ENCODE measurements at places on chromosomes 2 and 18.

DNA sequence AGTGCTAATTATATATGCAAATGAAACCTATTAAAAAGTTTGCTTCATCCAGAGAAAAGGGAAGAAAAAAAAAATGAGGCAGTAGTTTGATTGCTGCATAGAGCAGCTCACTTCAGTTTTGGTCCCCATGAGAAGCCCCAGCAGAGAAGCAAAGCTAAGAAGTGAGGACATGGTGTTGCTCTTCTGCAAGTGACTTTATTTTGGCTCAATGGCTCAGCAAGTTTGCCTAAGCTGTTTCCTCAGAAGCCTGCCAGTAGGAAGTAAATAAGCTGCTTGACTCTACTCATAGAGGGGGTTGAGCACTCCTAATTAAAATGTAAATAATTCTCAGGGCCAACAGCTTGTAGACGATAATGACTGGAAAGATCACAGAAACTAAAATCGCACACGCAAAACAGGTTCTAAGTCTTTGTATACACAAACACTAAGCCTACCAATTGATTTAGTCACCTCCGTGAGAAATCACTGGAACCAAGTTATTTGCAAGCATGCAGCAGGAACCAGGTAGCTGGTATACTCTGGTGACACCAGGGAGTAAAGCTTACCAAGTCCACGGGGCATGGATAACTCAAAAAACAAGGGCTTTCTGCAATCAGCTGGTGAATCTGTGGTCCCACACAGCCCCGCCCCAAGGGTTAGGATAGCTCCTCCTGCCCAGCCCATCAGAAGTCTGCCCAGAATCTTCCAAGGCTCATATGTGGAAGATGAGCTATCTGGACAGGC lies 39.7 kb upstream of the NABP1 start:
- DNase-seq = peak; percentile 57

- no peak for DNase-seq
Observed at GRCh38 chr2:121855510-121855909, 100.1 kb downstream of the TSN start.

- no peak for DNase-seq
Observed at GRCh38 chr2:134109725-134110124, 144.1 kb upstream of the MGAT5 start.

DNA sequence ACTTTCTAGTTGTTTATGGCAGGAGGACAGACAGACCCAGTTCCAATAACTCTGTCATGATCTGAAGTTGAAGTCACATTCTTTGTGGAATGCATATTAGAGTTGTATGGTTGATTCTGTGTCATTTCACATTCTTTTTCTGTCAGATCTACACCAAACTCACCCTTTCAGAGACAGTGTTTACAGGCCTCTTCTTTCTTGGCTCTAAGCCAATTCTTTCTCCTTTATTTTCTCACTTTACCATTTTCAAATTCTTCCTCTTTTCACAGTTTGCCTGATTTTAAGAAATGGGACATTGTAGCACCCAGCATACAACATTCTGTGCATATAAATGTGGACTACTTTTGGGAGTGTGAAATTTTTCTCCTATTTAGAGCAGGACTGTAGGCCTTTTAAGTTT lies 103.7 kb downstream of the CCDC85A start:
- DNase-seq = no peak

DNA sequence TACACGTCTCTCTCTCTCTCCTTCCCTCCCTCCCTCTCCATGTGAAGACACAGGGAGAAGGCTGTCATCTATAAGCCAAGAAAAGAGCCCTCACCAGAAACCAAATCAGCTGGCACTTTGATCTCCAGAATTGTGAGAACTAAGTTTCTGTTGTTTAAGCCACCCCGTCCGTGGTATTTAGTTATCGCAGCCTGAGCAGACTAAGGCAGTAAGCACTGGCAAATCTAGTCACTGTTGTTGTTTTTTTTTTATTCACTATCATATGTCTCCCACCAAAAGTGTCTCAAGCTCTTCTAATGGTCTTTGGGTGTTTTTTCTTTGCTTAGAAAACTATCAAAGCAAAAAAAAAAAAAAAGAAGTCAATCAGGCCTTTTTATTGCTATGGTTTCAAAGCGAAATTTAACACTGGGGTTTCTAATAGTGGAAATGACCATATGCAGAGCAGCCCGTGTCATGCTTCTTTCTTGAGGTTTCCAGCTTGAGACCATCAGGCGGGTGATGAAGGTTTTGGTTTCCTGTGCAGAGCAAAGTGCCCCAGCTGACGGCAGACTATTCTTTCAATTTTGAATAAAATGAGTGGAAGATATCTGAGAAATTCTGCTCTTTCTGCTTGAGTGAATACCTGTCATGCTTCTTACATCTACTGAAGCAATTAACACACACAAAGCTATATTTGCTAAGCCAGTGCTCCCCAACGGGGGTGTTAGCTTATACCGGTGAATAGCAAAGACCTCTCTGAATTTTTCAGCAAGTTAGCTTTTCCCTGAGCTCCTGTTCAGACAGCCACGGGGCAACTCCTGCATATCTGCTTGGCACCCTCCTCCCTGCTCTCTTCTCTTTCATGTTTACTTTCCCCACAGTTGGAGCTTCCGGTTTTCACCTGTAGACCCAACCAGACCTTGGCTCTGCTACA lies 394.1 kb upstream of the ATP5MC3 start:
- DNase-seq = no peak

- DNase-seq = peak; percentile 91
Observed at GRCh38 chr2:42752314-42752713, 11.6 kb downstream of the OXER1 start.

DNA sequence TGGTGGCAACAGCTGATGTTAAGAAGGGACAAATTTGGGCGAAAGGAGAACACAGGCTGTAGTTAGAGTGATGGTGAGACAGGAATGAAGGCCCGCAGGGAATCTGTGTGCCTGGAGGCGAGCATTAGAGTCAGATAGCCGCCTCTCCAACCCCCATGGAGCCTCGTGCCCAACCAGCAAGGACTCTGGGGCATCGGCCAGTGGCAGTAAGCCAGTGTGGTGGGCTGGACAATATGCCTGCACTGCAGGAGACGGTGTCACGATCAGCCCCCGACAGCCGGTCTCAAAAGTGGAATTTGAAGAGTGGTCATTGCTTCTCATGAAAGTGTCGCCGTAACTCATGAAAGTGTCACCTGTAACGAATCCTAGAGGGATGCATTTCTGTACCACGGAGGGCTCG lies 249.4 kb downstream of the ALPK2 start:
- DNase-seq = no peak

DNA sequence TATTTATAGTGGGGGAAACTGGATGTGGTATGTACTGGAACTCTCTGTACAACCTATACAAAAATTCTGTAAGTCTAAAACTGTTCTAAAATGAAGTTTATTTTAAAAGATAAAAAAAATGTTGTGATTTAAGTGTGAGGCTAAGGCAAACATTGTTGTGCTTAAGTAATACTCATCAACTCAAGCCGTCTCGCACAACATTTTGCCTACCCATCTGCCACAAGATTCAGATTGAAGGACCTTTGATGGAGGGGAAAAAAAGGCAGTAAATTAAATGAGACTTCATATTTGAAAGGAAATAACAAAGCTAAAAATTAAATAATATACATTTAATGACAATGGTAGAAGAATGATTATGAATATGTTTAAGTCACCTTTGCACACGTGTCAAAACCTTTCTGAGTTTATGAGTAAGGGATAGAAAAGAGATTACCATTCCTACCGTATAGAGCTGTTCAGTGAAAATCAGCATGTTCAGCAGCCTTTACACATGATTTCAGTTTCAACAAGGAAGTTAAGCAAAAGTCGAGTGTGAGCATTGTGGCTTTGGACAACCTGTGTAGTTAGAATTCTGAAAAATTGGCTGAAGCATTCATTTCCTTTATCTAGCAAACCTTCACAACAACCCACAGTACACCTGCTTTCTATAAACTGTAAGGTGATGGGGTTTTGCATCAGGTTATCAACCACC lies 499.3 kb downstream of the IRS1 start:
- no peak for DNase-seq

- no peak for DNase-seq
Observed at GRCh38 chr2:218807626-218808025, 24.0 kb downstream of the PRKAG3 start.
